NCI-H1436 treated with DMSO at 0.1 percent for 48 hours (cell line): ENCODE measurements at places on chromosomes 5 and 9.
A peak's percentile ranks its signal among the peaks of the same experiment; 100 is the strongest.

GRCh38 chr9:113837334-113837733, 38.8 kb upstream of the ZNF618 start:
- DNase-seq: no peak

DNA sequence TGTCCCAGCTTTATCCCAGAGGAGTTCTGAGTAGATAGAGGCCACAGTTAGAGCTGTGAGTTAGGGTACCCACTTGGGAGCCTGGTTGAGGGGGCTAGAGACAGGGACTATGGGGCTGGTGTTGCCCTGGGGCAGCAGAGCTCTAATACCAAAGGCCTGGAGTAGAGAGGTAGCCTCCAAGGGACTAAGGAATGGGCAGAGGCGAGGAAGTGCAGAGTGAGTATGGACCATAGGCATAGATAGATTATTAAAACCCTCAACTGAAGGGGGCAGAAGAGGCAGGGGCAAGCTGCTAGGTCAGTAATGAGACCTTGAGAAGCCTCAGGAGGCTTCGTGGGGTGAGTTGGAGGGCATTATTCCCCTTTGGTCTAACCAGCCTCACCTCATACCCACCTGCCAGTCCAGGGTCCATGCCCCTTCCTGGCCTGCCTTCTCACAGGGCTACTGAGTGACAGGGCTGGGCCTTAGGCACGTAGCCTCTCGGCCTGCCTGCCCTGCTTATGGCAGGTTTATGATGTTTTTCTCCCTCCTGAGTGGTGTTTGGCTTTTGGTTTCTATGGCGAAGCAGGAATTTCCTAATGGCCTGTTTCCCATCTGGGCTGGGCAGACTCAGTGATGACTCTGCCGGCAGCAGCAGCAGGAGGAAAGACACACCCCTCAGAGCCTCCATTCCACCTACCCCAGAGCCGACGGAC, 8.0 kb downstream of the PDLIM4 start:
- DNase-seq: no peak

GRCh38 chr5:113663879-113664541, 150.5 kb downstream of the YTHDC2 start:
- DNase-seq: no peak

DNA sequence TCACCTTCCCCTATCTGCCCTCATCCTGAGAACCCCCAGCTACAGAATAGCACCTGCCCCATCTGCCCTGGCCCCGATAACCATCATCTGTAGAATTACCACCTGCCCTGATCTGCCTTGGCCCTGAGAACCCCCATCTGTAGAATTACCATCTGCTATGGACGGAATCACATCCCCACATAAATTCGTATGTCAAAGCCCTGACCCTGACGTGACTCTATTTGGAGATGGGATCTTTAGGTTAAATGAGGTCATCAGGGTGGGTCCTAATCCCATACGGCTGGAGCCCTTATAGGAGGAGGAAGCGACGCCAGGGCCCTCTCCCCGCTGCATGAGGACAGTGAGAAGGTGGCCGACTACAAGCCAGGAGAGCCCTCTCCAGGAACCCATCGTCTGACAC, 32.6 kb downstream of the SARDH start:
- DNase-seq: no peak

GRCh38 chr5:107468276-107468675, 202.5 kb downstream of the EFNA5 start:
- DNase-seq: no peak

DNA sequence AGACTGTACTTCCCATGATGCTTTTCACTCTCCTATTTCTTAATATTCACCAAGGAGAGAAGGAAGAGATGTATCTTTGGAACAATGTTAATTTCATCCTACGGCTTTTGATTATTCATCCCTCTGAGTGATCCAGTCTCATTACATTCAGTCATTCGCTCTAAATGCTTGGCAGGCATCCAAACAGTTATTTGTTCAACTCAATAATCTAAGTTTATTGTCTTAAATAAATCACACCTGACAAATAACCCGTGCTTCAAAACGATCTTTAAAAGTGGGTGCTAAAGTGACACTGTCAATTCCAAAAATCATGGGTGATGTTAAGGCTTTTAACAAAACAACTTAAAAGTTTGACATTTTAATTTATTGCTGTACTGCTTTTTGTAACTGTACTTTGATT, 233.1 kb downstream of the RASEF start:
- DNase-seq: no peak

- peak; percentile 79 for DNase-seq
Measured at GRCh38 chr9:35114113-35114839, 1.4 kb downstream of the ATOSB start.

GRCh38 chr5:139903450-139903794, 107.8 kb downstream of the PSD2 start:
- DNase-seq: no peak

DNA sequence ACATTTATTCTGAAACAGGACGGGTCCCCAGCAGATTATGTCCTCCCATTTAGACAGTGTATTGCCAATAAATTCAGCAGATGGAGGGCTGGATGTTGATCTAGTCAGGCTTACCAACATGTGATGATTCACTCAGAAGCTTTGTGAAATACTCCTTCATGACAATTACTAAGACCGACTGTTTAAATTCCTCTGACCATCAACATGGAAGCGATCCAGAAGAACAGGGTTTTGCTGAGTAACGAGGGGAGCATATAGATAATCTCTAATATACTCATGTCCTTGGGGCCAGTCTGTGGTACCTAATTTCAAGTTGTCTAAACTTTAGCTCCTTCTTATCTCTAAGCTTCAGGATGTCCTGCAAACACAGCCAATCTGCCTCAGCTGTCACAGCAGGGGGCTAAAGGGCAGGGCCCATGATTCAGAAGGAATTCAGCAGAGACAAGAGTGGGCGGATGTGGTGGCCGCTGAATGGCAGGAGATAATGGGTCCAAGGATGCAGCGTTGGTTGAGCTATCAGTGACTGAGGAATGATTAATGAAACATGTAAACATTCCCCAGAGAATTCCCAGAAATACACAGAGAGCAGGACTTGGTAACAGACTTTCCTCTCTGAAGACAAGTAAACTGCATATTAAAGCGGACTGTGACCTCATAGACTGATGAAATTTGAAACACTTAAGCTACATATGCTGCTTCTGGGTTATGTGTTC, 109.4 kb downstream of the ANKRD55 start:
- no peak for DNase-seq

DNA sequence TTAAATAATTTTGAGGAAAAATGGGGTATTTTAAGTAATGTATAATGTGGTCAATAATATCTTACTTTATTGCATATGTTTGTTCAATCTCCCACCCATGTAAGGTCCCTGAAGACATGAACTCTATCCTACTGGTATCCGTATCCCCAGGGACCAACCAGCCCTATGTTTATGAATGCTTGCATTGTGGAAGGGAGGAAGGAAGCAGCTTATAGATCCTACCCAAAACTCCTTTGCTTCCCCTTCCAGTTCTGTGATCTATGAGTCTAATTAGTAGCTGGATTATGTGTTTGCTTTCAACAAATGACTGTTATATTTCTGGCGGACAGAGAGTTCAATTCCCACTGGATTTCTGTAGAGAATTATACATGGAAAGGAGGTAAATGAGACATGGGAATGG, 45.6 kb downstream of the CNTRL start:
- no peak for DNase-seq

GRCh38 chr9:31103836-31104235, 1280.6 kb upstream of the ACO1 start:
- DNase-seq: no peak

GRCh38 chr9:91341258-91341746, 20.4 kb downstream of the AUH start:
- no peak for DNase-seq

GRCh38 chr9:106403081-106403480, 459.9 kb upstream of the ZNF462 start:
- DNase-seq: no peak

DNA sequence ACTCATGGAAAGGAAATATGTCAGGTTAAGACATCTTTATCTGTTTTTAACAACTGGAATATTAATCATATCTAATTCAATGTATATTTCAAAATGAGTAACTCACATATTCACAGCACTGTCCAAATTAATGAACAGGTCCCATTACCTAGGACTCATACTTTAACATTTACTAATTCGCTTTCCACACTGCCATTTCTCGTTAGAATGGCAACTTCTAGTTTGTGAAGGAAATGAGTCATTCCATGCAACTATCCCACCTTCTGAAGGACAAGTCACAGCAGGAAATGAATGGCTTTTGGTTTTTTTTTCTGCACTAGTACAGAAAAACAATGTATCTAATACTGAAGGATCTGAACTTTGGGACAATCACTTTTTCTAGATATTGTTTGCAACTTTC, 24.6 kb upstream of the IFNK start:
- no peak for DNase-seq

GRCh38 chr9:74534841-74535240, 37.7 kb downstream of the RORB start:
- DNase-seq: no peak

DNA sequence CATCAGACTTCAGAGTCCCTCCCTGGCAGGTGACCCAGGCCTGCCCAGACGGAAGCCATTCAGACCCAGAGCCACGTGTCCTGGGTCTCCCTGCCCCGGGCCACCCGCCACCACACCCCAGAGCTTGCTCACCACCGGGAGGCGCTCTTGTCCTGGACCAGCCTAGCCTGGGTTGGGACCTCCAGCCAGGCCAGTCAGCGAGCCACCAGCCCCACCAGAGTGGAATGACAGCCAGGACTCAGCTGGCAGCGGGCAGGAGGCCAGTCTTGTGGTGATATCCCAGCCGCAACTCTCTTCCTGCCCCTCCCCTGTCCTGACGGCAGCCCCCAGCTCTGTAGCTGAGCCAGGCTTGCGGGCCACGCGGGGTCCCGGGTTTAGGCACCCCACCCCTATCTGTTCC, 1.7 kb upstream of the PTGDS start:
- DNase-seq: no peak

DNA sequence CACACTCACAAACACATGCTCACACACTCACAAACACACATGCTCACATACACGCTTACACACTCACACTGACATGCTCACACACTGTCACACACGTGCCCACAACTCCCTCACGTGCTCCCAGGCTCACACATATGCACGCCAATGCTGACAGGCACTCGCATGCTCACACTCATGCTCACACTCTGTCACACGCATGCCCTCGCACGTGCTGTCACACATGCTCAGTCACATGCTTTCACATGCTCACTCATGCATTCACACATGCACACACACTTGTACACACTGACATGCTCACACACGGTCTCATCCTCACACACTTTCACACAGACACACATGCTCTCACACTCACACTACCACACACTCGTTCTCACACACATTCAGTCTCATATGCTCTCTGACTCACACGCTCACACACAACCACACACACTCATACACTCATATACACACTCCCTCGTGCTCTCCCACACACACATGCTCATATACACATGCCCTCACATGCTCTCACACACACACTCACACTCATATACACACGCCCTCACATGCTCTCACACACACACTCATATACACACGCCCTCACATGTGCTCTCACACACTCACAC, 10.3 kb downstream of the CCDC187 start:
- DNase-seq: no peak

- DNase-seq: no peak
Measured at GRCh38 chr9:78831726-78832125, 534.8 kb downstream of the PSAT1 start.

GRCh38 chr9:123399803-123400378, 43.9 kb downstream of the CRB2 start:
- no peak for DNase-seq

- DNase-seq: no peak
Measured at GRCh38 chr5:6583049-6583880, 49.6 kb downstream of the NSUN2 start.

DNA sequence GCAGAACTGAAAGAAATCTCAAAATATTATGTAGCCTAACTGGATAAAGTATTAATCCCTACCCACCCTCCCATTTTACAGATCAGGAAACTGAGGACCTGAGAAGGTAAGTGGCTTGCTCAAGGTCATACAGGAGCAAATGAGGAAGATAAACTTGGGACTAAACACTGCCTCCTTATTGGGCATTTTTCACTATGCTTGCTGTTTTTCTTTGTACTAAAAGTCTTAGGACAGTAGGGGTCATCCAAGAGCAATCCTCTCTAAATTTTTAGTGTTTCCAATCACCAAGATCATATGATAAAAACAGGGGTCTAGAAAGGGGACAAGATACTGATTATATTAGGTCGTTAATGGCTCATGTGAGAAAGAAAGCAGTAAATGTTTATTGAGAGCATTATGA, 80.8 kb downstream of the RORB start:
- no peak for DNase-seq

GRCh38 chr9:14547245-14548060, 145.8 kb downstream of the ZDHHC21 start:
- DNase-seq: no peak

DNA sequence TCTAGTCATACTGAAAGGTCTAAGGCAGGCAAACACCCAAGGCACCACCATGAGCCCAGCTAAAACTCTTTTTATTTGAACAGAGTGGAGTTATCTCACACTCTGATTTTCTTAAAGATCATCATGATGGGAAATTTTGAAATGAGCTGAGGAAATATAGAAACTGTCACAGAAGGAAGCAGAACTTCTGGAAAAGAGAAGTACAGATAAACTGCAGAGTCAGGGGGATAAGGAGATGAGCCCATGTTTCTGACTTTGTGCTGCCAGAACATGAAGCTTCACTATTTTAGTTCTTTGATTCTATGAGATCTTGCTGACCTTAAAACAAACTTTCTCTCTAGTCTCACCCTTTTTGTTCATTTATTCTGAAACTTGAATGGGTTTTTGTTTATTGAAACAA, 406.5 kb upstream of the EDIL3 start:
- DNase-seq: no peak

DNA sequence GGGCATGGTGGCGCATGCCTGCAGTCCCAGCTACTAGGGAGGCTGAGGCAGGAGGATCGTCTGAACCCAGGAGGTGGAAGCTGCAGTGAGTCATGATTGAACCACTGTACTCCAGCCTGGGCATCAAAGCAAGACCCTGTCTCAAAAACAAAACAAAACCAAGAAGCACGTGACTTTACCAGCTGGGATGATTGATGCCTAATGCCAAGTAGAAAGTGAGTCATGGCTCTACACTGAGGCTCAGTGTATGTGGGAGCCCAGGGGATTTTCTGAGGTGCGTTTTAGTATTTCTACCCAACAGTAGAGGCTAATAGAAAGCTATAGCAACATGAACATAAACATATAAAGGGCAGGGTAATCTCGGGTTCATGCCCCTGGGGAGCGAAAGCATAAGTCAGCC, 13.9 kb upstream of the BRD3OS start:
- DNase-seq: no peak

GRCh38 chr9:113210815-113211214, 10.3 kb downstream of the FKBP15 start:
- DNase-seq: no peak
